ENCODE measurements at places on chromosomes 13 and 19. TPM values are rescaled to one million over a fixed set of nuclear protein-coding genes. Genes with fewer than 3 reads are reported as not detected.

Gene ZNF20
- 4.1 TPM for total RNA-seq

Gene LRRC8E
- not detected for total RNA-seq

Gene TLE2
- 2.2 TPM for total RNA-seq

Gene RAB3A
- total RNA-seq, result 6.3 TPM

Gene ZNF607
- total RNA-seq, result 3.0 TPM

Gene CAPN12
- 3.6 TPM for total RNA-seq

Gene ZNF763
- total RNA-seq, result 0.43 TPM

Gene ZNF563
- 4.2 TPM for total RNA-seq

Gene TYROBP
- total RNA-seq, result 0.39 TPM

Gene VSTM2B
- total RNA-seq, result not detected

Gene FFAR2
- total RNA-seq, result not detected

Gene KIR3DL1
- not detected for total RNA-seq

Gene AZU1
- not detected for total RNA-seq

Gene FEM1A
- 18.1 TPM for total RNA-seq

Gene SETDB2
- total RNA-seq, result 11.0 TPM

Gene ZNF614
- 9.2 TPM for total RNA-seq

Gene VSIG10L
- total RNA-seq, result 10.4 TPM

Gene ZNF761
- total RNA-seq, result 12.1 TPM

Gene PRKCG
- not detected for total RNA-seq

Gene TMEM91
- 4.8 TPM for total RNA-seq

Gene GAPDHS
- total RNA-seq, result not detected

Gene NLRP9
- not detected for total RNA-seq

Gene TMEM255B
- total RNA-seq, result 2.1 TPM

Gene SERPINE3
- not detected for total RNA-seq

Measured in activated T-helper 2 cell treated with anti-CD3 and anti-CD28 coated beads, Interferon-gamma antibody, Interleukin-2, Interleukin-4, amounts not matched to agents 10 μg/mL and 5 μg/mL and 100 μg/mL, durations not matched to agents 14 hours and 24 hours and 36 hours (primary cell).